HFFc6 (cell line): ENCODE measurements at places on chromosomes 2 and 18. TPM values are rescaled to one million over a fixed set of nuclear protein-coding genes. Genes with fewer than 3 reads are reported as not detected.

Gene MC4R
- total RNA-seq, result not detected in 3 replicates

Gene ANKRD62
- not detected in 3 replicates for total RNA-seq

Gene UCN
- total RNA-seq, result 0.76 to 1.2 TPM (median 1.0 TPM) in 3 replicates

Gene DSC1
- total RNA-seq, result not detected in 3 replicates

Gene GALNT13
- total RNA-seq, result not detected in 2 replicates

Gene NOTO
- not detected in 2 replicates for total RNA-seq

Gene GRB14
- not detected in 3 replicates for total RNA-seq

Gene GPATCH11
- 8.5 to 11.6 TPM (median 10.1 TPM) in 3 replicates for total RNA-seq

Gene RGPD3
- 0.10 TPM in 1 of 3 replicates, not detected in the others for total RNA-seq

Gene TEX44
- not detected in 3 replicates for total RNA-seq

Gene APLF
- 1.3 to 1.5 TPM (median 1.4 TPM) in 3 replicates for total RNA-seq

Gene C1GALT1C1L
- not detected in 3 replicates for total RNA-seq

GRCh38 chr2:135052997-135053474 lies 944 bp downstream of the RAB3GAP1 start:
- peaks cover 37% of the 10 kb centered on the region for H3K36me3 ChIP-seq
- H3K27me3 ChIP-seq, result peaks cover 2% of the 10 kb centered on the region; the same call in 1 of the 2 replicates
- peak overlapping the region; percentile 100 for H3K27ac ChIP-seq
- H3K4me3 ChIP-seq, result peak overlapping the region; percentile 99

DNA sequence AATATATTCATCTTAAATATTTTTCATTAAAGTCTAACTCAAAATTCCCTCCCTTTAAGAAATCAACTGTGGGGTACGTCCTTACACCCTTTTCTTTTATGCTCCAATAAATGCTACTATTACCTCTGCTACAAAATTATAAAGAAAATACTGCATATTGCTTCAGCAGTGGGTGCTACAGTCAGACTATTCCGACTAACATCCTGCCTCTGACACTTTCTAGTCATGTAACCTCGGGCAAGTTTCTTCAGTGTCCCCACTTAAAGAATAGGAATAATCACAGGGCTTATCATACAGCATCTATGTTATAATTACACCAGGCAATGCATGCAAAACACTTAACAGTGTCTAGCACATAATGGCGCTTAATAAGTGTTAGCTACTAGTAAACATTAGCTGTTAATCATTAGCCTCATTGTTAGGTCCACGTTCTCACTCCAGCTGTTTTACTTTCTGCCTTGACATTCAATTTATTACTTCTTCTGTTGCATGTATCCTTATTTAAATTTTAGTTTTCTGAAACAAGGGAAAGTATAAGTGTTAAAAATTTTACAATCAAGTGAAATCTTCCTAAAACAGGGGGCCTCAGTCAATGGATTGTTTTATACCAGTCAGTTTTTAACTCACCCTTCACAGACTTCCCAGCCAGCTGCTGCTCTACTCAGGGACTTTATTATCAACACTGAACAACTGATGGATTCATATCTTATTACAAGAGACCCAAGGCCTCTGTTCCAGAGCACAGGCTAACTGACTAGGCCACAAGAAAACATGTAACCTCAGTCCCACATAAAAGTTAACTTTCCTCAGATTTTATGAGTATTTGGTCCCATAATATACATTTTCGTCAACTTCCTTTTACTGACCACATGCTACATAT lies 54.0 kb downstream of the CLASP1 start:
- no peak for DNase-seq
- H3K36me3 ChIP-seq, result no peaks in the 10 kb centered on the region
- no peaks in the 10 kb centered on the region for H3K27me3 ChIP-seq
- H3K27ac ChIP-seq, result no peak overlapping the region

- no peak overlapping the region for H3K27ac ChIP-seq
- no peaks in the 10 kb centered on the region for H3K36me3 ChIP-seq
- H3K27me3 ChIP-seq, result peaks cover 6% of the 10 kb centered on the region
- H3K4me3 ChIP-seq, result no peak overlapping the region
- DNase-seq, result no peak
Measured at GRCh38 chr2:8693157-8693821, 11.4 kb downstream of the ID2 start.

GRCh38 chr2:206328974-206329373 lies 54.5 kb downstream of the ZDBF2 start:
- no peaks in the 10 kb centered on the region for H3K4me1 ChIP-seq
- no peak overlapping the region for H3K27ac ChIP-seq
- H3K36me3 ChIP-seq, result no peaks in the 10 kb centered on the region
- H3K4me3 ChIP-seq, result no peak overlapping the region
- H3K27me3 ChIP-seq, result peaks cover 4% of the 10 kb centered on the region; the same call in 1 of the 2 replicates

DNA sequence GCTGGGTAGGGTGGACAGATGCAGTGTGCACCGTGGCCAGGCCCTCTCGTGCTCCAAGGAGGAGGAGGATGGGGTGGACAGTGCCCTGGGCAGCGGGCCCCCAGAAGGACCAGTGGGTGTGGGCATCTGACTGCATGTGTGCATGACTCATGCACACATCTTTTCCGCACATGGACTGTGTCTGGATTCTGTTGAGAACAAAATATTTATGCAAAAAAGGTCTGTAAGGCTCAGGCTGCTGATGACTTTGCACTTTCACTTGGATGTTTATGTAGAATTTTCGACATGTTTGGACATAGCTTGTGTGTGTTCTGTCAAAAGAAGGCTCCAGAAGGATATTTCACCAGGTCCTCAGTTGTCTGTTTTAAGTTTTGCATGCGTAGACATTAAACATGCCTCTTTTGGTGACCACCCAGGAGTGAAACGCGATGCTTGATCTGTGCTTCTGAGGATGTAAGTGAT lies 45.6 kb downstream of the MTCL1 start:
- H3K4me1 ChIP-seq, result peaks cover 91% of the 10 kb centered on the region
- H3K27ac ChIP-seq, result peak overlapping the region; percentile 89
- no peaks in the 10 kb centered on the region; the same call in 1 of the 2 replicates for H3K27me3 ChIP-seq

DNA sequence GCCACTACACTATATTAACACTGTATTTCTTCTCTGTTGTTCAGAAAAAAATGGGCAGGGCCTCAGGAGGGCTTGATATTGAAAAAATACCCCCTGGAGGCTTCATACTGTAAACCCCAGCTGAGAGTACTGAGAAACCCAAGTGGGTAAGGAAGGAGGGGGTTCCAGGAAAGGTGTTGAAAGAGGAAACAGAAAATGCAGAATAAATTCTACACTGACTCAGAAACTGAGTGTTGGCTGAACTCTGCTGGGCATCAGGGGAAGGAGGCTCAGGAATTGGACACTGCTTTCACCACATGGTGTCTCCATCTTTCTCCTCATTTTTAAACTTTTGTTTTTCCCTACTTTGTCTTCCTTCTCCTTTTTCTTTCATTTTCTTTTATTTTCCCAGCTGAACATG lies 253.7 kb downstream of the DYM start:
- no peaks in the 10 kb centered on the region for H3K36me3 ChIP-seq
- peak; percentile 13 for DNase-seq
- H3K4me1 ChIP-seq, result peaks cover 21% of the 10 kb centered on the region
- H3K27ac ChIP-seq, result peak overlapping the region; percentile 42; the same call in 1 of the 2 replicates
- no peak overlapping the region for H3K4me3 ChIP-seq

DNA sequence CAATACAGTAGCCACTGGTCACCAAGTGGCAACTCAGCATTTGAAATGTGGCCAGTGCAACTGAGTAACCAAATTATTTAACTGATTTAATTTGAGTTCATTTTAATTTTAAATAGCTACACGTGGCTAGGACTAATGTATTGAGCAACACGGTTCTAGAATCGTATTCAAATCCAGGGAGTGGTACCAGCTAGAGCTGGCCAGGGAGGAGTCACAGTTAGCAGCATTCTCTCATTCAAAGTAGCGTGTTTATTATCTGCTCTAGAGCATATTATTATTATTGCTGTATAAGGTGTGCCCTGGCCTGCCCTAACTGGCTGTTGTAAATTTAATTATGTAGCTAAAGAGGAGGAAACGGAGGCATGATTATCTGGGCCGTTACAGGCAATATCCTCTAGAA lies 92.9 kb downstream of the GALNT3 start:
- H3K27ac ChIP-seq, result no peak overlapping the region
- DNase-seq, result no peak
- H3K4me1 ChIP-seq, result no peaks in the 10 kb centered on the region
- H3K4me3 ChIP-seq, result no peak overlapping the region

DNA sequence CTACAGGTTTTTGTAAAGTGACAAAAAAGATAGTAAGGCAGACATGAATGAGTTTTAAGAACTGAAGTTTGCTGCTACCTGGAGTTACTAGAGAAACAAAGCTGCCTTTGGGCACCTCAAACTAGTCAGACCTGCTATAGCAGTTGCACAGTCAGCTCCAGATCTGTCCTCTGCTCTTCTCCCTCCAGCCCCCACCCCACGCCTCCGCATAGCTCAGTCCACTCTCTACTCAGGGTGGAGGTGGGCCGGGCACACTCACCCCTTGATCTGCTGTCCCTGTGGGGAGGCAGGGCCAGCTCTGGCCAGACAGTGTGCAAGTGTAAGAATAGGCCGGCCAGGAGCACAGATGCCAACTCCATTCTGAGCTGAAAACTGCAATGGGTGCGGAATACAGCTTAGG lies 4.1 kb downstream of the SERTAD2 start:
- H3K4me1 ChIP-seq, result peaks cover 77% of the 10 kb centered on the region
- H3K36me3 ChIP-seq, result no peaks in the 10 kb centered on the region
- no peaks in the 10 kb centered on the region; the same call in 1 of the 2 replicates for H3K27me3 ChIP-seq

GRCh38 chr2:146295080-146295670 lies 1549.7 kb upstream of the ACVR2A start:
- no peak overlapping the region for H3K4me3 ChIP-seq
- H3K4me1 ChIP-seq, result no peaks in the 10 kb centered on the region
- no peaks in the 10 kb centered on the region for H3K36me3 ChIP-seq
- no peak overlapping the region for H3K27ac ChIP-seq
- DNase-seq, result no peak

DNA sequence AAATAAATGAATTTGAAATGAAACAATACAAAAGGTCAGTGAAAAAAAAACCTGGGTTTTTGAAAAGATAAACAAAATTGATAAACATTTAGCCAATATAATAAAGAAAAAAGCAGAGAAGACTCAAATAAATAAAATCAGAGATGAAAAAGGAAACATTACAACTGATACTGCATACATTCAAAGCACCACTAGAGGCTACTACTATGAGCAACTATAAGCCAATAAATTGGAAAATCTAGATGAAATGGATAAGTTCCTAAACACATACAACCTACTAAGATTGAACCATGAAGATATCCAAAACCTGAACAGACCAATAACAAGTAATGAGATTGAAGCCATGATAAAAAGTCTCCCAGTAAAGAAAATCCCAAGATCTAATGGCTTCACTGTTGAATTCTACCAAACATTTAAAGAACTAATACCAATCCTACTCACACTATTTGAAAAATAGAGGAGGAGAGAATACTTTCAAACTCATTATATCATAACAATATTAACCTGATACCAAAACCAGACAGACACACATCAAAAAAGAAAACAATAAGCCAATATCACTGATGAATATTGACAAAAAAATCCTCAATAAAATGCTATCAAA lies 80.8 kb upstream of the CERS6 start:
- no peak overlapping the region for H3K27ac ChIP-seq
- H3K4me3 ChIP-seq, result no peak overlapping the region
- H3K36me3 ChIP-seq, result no peaks in the 10 kb centered on the region
- DNase-seq, result no peak
- no peaks in the 10 kb centered on the region; the same call in 1 of the 2 replicates for H3K27me3 ChIP-seq
- H3K4me1 ChIP-seq, result no peaks in the 10 kb centered on the region

GRCh38 chr2:173555833-173556232 lies 201.2 kb downstream of the CDCA7 start:
- no peak overlapping the region for H3K4me3 ChIP-seq
- H3K4me1 ChIP-seq, result peaks cover 23% of the 10 kb centered on the region
- H3K27me3 ChIP-seq, result peaks cover 33% of the 10 kb centered on the region
- no peak overlapping the region for H3K27ac ChIP-seq
- H3K36me3 ChIP-seq, result no peaks in the 10 kb centered on the region; the same call in 1 of the 2 replicates

DNA sequence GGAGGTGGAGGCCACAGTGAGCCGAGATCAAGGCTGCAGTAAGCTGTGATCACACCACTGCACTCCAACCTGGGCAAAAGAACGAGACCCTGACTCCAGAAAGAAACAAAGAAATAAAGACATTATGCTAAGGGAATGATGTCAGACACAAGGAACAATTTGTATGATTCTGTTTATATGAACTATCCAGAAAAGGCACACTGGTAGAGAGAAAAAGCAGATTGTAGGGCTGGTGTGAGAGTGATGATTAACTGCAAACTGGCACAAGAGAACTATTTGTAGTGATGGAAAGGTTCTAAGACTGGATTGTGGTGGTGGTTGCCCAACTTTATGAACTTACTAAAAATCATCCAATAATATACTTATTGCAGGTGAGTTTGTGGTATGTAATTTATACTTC lies 106.3 kb downstream of the MAP3K20 start:
- DNase-seq, result no peak
- no peak overlapping the region; the same call in 1 of the 2 replicates for H3K27ac ChIP-seq
- H3K4me1 ChIP-seq, result peaks cover 45% of the 10 kb centered on the region
- no peaks in the 10 kb centered on the region; the same call in 1 of the 2 replicates for H3K36me3 ChIP-seq
- no peaks in the 10 kb centered on the region for H3K27me3 ChIP-seq
- no peak overlapping the region for H3K4me3 ChIP-seq

DNA sequence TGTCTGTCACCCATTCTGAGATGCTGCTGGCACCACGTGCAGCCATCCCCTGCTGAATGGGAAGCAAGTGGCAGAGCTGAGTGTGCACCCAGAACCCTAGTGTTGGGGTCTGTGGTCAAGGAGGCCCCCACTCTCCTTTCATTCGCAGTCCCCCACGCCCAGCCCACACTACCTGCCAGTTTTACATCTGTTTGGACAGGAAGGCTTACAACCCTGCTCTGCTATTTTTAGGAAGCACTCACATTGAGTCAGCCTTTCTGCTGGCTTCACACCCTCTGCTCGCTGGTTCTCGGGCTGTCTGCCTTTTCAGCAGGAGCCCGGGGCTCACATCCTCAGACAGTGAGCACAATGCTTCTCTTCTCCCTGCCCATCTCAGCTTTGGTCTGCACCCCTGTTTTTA lies 10.7 kb upstream of the ADCY3 start:
- DNase-seq, result peak; percentile 53
- peaks cover 17% of the 10 kb centered on the region for H3K4me1 ChIP-seq
- no peak overlapping the region for H3K27ac ChIP-seq
- H3K36me3 ChIP-seq, result no peaks in the 10 kb centered on the region
- no peak overlapping the region; the same call in 1 of the 2 replicates for H3K4me3 ChIP-seq

DNA sequence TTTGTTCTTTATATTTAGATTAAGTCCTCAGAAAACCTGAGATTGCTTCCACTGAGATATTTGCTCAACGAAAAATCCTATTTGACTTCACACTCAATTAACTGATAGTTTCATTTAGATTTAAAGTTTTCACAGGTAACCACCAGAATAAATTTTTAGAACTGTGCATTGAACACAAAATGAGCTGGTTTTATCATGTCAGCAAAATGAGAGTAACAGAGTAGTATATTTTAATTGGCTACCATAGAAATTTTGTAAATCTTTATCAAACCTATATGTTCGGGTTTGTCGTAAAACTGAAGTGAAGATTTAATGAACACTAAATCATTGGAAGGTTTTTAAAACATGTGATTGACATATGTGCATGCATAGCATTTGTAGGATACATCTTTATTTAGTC lies 32.7 kb upstream of the MFF start:
- H3K36me3 ChIP-seq, result no peaks in the 10 kb centered on the region
- no peak for DNase-seq
- H3K27me3 ChIP-seq, result no peaks in the 10 kb centered on the region; the same call in none of the 2 replicates
- H3K4me3 ChIP-seq, result no peak overlapping the region
- H3K27ac ChIP-seq, result no peak overlapping the region
- no peaks in the 10 kb centered on the region for H3K4me1 ChIP-seq
